AG09319 (cell line): ENCODE measurements at places on chromosomes 4 and X.

DNA sequence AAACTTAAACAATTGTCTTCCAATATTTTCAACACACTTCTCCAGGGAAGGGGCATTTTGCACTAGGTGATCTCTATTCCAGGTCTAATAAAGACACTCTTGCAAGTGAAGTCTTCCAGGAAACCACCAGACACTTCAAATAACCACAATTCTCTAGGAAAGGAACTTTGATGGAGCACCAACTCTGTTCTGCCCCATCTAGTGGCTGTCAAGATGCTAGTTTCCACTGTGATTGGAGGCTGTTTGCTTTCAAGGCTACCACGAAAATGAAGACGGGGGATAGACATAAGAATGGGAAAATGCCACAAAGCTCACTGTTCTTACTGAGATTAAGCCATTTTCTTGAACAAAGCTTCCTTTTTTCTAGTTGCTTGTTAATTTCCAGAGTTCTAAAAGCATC is 100.6 kb upstream of the F9 start:
- no peak for DNase-seq

DNA sequence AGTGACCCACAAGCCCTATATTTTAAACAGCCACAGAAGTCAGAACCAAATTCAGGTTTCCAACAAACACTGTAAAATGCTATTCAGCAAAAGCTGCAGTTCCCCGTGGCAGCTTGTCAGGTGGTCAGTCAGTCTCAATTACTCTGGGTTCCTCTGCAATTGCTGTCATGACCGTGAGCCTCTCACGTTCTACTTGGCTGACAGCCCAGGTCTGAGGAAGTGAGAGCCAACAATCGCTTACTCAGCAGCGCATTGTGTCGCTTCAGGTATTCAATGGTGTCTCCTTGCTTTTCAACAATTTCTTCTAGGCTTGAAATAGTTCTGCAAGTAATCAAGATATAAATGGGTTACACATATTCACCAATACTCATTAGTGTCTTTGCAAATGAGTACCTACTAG is 25.8 kb downstream of the TRIM75 start:
- DNase-seq, result no peak

- no peak for DNase-seq
Measured at GRCh38 chrX:115038406-115038805, 21.0 kb upstream of the IL13RA2 start.

GRCh38 chr4:166252487-166253402 is 379.7 kb downstream of the TLL1 start:
- no peak for DNase-seq

DNA sequence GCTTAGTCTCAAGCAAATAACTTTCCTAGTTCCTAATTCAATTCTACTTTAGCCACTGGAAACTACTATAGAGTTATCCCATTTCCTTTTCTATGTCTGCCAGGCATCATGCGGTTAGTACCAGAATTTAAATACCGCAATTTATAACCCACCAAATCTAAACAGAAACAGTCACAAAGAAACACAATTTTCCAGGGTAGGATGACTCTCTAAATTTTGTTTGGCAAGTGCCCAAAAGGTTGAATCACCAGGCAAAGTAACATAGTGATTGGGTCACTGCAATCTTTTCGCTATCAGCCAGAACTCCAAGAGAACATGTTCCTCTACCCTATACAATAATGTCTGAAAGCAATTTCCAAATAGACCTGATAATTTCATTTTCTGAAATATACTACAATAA is 240.2 kb upstream of the GRIA3 start:
- DNase-seq, result peak; percentile 15

GRCh38 chr4:167176723-167177367 is 57.4 kb downstream of the SPOCK3 start:
- no peak for DNase-seq

DNA sequence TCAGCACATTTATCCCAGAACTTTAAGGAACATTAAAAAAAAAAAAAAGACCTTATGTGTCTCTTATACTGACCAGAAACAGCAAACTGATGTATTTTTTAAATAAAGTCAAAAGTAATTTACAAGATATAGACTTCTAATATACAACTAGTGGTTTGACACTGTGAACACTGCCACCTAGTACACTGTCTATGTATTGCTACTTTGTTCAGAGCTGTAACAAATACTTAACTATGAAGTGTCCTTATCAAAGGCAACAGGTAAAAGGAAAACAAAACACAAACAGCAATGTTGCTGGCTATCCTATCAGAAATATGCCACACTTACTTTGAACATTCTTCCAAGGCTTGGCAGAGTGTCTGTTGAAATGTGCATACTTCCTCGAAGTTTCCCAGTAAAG is 60.4 kb downstream of the CD40LG start:
- no peak for DNase-seq

GRCh38 chrX:14235004-14235403 is 205.3 kb upstream of the GEMIN8 start:
- DNase-seq, result no peak

- no peak for DNase-seq
Measured at GRCh38 chrX:124829930-124830329, 483.6 kb downstream of the SH2D1A start.

DNA sequence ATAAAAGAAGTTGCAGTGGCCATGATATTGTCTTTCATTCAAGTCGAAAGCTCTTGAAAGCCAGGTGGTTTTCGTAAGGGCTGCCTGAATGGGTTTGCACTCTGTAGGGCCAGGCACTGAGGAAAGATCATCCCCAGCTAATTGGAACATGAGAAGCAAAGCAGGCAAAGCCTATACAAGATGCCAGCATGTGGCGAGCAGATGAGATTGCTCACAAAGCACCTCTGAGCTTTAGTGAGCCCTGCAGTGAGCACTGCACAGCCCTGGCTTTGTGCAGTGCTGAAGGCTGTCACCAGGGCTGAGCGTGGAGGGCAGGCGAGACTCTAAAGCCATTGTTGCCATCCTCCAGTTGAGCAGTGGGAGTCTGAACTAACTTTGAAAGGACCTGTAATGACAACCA is 53.8 kb downstream of the HADH start:
- no peak for DNase-seq

DNA sequence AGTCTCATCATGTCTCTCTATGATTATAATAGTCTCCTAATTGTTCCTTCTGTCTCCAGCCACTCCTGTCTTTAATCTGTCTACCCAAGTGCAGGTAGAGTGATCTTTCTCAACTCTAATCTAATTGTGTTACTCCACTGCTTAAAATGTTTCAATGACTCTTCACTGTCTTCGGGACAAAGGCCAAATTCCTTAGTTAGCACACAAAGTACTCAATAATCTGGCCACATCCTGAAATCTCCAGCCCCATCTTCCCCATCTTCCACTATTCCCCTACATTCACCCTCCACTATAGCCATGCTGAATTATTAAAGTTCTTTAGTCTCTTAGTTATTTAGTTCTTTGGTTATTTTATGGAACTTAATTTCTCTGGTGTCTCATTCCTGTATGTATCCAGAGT is 353.3 kb downstream of the OPHN1 start:
- DNase-seq, result no peak

DNA sequence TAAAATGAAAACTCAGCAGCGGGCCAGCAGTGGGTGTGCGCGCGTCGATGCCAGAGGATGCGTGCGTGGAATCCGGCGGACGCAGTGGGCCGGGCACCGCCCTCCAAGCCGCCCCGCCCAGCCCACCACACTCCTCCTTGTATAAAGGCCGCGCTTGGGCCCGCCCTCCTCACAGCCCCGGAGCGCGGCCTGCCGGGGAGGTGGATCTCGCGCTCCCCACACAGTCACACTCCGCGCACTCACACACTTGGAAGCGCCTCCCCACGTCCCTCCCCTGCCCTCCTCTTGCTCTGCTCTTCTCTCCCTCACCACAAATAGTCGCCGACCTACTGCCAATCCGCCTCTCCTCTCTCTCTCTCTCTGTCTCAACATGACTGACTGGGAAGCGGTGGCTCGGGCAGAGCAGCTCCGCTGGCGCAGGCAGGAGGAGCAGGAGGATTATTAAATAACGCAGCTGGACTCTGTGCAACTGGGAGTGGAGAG is at the start of gene CCSER1:
Gene CCSER1 (plus strand): TSS at position 172 of the 483 bp plus-strand sequence.
- no peak for DNase-seq

DNA sequence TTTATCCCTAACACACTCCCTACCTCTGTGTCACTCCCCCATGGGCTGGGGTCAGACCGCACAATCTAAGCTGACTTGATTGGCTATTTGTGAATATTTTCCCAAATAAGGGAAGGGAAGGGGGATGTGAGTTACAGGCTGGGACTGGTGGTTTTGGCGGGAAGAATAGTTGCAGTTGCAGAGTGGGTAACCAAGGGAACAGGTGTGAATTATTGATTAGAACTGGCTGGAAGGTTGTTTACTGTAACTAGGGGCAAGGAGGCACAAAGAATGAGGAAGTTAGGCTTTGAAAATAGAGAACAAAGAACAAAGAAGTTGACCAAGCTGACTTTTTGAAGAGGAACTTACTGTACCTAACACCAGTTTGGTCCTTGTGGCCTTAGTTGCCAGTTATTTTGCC is 88.0 kb upstream of the XAGE2 start:
- DNase-seq, result no peak

- no peak for DNase-seq
Measured at GRCh38 chrX:119745283-119745848, 13.0 kb upstream of the SOWAHD start.

- DNase-seq, result no peak
Measured at GRCh38 chrX:111504941-111505340, 6.5 kb upstream of the SERTM2 start.

DNA sequence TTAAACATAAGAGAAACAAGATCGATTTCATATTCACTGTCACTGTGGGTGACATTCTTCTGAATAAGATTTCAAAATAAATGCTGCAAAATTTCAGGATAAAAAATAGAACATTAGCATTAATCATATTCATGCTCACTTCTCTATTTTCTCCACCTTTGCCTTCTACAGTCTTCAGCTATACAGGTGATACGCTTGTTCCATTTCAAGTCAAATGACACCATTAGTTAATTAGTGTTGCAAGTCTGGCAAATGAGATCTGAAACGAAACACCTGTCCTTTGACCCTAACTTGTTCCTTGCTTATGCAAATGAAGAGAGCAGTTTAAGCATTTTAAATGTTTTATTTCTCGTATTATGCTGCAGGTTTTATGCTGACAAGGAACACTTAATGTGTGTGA is 667.5 kb upstream of the MAGEB2 start:
- no peak for DNase-seq

DNA sequence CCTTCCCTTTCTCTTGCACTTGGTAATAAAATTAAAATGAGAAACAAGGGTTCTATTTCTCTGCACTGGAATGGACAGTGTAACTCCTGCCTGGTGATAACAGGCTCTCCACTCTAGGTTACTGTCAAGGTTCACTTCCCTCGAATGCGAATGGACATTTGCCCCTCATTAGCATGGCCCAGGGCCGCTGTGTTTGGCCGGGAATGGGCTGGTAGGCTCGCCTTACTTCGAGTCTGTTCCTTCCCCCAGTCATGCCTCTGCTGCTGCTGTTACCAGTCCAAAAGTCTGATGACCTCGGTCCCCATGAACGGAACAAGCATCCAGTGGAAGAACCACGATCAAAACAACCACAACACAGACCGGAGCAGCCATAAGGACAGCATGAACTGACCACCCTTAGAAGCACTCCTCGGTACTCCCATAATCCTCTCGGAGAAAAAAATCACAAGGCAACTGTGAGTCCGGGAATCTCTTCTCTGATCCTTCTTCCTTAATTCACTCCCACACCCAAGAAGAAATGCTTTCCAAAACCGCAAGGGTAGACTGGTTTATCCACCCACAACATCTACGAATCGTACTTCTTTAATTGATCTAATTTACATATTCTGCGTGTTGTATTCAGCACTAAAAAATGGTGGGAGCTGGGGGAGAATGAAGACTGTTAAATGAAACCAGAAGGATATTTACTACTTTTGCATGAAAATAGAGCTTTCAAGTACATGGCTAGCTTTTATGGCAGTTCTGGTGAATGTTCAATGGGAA is 61.5 kb downstream of the EDNRA start:
- DNase-seq, result no peak
